Activated CD8-positive, alpha-beta memory T cell treated with anti-CD3 and anti-CD28 coated beads, Interleukin-2, amount 50 U/mL, for 4 hours (primary cell): ENCODE measurements at places on chromosomes 1 and 21.

GRCh38 chr1:22320587-22321344 lies 130.9 kb upstream of the ZBTB40 start:
- no peak for DNase-seq

DNA sequence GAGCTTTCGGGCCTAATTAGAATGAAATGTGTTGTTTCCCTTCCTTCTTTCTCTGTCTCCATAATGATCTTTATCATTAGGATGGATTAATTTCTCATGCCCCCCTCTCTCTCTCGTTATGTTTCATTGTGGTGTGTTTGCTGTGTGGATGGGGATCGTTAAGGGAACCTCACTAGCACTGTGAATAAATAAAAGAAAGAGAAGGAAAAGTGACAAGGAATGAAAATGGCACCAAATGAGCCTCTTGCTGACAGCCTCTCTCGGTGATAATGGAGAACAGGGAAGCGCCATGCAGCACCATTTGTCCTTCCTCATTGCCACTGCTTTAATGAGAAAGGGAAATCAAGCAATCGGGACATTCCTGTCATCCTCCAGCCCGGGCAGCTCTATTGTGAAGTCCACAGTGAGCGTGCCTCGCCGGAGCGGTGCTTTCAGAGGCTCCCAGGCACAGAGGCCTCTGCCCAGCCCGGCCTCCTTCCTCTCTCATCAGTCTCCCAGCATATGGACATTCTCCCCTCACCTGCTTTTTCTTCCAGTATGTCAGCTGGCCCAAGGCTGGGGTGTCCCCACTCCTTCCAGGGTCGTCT lies 265.7 kb upstream of the TMEM51 start:
- DNase-seq: no peak

DNA sequence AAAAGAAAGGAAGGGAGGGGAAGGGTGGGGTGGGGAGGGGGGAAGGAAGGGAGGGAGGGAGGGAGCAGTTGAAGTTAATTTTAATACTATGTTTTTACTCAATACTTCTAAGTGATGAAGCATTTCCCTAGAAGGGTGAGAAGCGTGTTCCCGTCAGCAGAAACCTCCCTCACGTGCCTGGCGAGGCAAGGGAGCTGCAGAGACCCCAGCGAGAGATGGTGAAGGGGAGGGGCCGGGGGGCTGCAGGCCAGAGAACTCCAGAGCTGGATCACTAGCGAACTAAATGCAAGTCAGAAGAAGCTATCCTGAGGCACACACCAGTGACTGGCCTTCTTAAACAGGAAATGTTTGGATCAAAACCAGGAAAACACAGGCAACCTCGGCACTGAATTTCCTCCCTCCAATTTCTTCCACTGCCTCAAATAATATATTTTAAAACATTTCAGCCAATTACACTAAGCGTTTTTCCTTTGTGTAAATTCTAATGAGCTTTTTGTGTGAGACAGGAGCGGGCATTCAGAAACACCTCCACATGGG lies 18.0 kb downstream of the WDR4 start:
- no peak for DNase-seq

DNA sequence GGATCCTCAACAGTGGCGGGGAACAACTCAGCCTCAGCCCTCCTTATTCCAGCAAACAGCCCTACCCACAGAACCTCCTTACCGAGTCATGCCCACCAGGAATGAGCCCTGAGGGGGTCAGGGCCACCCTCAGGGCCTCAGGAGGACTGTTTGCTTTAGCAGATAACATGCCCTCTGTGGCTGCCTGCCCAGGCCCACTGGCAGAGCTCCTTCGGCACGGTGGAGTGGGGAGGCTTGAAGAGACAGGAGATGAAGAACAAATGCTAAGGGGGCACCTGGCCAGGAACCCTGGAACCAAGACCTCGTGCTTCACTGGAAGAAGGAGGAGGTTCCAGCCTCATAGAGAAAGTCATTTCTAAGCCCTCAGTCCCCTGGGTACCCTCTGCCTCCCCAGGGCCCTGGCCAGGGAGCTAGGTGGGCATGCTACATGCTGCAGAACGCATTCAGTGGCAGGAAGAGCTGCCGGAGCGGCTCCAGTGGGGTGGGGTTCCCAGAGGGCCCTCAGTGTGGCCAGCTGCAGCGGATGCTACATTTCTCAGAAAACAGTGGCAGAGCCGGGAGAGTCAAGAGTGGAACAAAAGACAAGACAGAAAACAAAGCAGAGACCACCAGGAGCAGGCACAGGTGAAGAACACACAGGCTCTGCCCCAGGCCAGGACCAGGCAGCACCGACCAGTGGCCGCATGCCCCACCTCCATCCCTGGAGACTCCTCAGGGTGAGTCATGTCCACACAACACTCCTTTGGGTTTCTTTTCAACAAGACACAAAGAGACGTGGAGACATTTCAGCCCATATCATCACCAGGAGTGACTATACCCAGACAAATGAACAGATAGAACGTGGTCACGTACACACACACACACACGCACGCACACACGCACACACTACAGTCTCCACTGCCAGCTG lies 39.8 kb downstream of the RIMS3 start:
- no peak for DNase-seq

DNA sequence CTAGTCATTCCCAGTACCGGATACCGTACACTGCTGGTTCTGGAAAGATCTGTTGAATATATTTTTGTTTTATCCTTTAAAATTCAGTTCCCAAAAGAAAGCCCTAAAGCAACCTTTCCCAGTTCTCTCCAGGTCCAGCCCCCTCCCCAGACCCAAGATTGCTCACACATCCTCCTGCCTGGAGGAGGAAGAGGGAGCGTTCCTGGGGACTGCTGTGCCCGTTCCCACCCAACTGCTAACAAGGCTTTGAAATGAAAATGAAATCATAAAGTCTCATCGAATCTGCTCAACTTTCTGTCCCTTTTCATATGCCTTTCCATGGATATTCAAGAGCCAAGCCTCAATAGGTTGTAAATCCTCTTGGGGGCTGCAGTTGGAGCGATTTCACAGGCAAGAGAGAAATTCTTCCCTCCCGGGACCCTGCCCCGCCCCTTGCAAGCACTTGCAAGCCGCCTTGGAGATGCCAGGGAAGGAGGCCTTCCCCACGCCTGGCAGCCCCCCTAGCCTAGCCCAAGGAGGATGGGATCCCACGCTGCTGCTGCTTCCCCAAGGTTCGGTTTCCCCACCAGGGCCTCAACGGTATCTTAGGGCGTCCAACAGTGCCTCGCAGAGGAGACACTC lies 113.2 kb upstream of the CACHD1 start:
- DNase-seq: no peak

DNA sequence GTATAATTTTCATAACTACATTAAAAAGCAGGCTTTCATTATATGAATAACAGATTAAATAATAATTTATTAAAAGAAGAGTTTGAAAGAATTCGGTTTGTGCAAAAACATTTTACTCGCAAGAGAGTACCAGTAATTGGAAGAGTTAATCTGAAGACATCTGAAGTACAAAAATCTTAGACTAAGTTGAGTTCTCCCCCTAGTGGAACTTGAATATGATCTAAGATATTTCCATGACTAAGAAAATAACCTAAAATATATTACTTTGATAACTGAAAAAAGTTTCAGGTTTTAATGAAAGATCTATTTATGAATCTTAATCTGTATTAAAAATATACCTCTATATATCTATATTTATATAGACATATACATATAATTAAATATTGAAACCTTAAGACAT lies 112.5 kb upstream of the GFI1 start:
- DNase-seq: no peak

DNA sequence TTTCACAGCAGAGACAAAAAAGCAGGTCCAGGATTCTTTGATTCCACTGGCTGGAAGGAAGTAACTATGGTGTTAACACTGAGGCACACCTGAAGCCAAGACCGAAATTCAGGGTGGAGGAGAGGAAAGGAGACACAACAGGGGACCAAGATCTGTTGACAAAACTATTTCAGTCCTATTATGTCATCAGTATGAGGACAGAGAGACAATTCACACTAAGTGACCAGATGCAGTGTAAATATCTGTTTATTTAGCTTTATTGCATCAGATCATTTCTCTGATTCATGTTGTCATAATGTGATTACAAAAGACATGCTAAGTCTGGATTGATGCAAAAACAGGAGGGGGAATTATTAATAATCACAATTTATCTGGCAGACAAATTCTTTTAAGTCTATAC lies 118.8 kb downstream of the SIPA1L2 start:
- no peak for DNase-seq

DNA sequence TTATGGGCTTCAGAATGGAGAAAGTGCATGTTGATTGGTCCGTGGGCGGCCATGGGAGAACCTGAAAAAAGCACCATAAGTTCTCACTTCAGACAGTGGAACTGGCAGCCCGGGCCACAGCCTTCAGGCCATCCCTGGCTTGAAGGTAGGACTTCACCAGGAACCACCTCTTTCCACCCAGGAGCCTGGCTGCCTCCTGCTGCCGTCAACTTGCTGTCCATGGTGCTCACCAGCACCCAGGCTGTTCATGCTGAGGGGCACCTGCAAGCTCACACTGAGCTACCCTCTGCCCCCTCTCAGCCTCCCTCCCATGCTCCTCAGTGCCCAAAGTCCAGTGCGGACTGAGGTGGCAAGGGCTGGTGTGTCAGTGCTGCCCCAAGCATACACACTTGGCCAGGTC lies 12.9 kb upstream of the FNBP1L start:
- no peak for DNase-seq

- DNase-seq: no peak
Measured at GRCh38 chr1:24987875-24988557, 57.9 kb upstream of the RUNX3 start.

DNA sequence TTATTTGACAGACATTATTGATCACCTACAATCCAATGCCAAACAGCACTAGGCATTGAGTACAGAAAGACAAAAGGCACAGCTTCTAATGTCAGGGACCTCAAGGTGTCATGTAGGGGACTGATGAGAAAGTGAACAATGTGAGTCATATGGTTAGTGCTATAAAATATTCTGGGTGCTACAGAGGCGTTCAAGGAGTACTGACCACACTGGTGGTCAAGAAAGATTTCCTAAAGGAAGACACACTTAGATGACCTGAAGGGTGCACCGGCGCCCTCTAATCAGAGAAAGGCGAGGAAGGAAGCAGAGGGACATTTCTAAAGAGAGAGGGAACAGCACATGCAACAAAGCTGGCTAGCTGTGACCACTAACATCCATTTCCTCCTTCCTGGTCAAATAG lies 64.9 kb upstream of the F3 start:
- no peak for DNase-seq
